ENCODE measurements at places on chromosomes 12 and 14.

- DNase-seq, result no peak
These were observed 47.3 kb upstream of the TMED10 start for GRCh38 chr14:75223664-75224154.

DNA sequence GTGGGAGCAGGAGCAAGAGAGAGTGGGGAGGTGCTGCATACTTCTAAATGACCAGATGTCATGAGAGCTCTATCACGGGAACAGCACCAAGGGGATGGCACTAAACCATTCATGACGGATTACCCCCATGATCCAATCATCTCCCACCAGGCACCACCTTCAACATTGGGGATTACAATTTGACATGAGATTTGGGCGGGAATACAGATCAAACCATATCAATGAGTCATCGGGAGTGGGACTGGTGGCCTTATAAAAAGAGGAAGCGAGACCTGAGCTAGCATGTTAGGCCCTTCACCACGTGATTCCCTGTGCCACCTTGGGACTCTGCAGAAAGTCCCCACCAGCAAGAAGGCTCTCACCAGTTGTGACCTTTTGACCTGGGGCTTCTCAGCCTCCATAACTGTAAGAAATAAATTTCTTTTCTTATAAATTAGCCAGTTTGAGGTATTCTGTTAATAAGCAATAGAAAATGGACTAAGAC, 28.7 kb downstream of the COX8C start:
- DNase-seq, result no peak

DNA sequence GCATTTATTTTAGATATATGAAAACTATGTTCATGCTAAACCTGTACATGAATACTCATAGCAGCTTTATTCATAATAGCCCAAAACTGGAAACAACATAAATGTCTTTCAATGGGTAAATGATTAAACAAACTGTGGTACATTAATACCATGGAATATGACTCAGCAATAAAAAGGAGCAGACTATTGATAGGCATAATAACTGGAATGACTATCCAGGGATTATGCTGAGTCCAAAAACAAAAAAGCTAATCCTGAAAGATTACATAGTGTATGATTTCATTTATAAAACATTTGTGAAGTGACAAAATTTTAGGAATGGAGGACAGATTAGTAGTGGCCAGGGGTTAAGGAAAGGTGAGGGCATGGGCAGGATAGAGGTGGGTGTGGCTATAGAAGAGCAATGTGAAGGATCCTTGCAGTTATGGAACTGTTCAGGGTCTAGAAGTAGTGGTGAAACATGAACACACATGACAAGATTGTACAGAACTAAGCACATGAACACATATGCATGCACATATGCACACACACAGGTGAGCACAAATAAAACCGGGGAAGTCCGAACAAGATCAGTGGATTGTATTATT, 61.1 kb upstream of the CDKN3 start:
- no peak for DNase-seq

DNA sequence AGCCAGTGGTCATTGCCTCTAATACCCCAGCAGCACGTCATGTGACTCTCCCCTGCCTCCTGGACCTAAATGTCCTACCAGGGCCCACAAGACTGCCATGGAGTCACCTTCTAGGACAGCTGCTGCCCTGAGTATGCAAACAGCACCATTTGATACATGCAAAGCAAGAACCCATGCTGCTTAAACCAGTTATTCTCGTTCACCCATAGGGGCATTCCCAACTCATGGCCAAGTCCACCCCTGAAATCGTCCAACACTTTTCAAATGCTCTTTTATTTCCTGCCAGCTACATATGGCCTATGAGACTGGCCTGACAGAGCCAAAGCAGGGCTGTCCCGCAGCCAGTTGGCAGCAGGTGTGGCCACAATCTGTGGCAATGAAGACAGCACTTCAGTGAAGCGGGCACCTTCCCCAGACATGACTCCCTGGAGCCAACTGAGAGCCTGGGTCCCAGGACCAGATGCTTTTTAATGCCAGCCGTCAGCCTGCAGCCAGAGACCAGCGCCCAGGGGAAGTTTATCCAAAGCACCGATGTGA, 99.9 kb downstream of the BCAT1 start:
- DNase-seq, result no peak

GRCh38 chr14:76196980-76197695, 45.4 kb downstream of the GPATCH2L start:
- DNase-seq, result no peak

DNA sequence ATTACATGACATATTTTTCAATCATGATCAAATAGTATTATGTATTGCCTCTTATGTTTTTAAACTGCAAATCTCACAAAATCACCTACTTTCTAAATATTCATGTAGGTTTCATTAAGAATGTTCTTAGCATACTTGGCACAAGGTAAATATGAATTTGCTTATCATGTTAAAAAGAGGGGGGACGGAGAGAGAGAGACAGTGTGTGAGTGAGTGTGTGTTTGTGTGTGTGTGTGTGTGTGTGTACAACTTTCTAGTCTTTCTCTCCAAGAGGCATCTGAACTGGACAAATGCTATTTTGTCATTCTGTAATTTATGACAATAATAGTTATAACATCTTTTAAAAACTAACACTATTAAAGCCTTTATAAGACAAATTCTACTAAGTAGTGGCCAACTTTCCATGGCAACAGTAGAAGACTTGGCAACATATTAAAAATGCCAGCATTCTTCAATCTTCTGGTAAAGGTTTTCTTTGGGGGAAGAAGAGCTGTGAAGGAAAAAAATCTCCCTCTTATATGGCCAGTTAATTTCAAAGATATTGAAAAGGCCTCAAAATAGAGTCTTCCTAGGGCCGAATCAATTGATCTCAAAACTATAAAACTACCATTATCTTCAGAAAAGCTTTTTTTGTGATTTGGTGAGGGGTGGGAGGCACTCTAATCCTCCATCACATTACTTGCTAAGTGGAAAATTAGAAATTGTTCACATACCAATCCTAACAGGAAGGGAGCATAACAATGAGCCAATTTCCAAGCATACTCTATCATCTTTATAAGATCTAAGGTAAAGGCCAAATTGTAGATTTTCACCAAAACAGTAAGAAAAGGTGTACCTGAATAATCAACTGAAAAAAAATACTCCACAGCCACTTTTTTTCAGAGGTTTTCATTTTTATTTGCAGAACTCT, 28.2 kb downstream of the CDK17 start:
- no peak for DNase-seq

- DNase-seq, result no peak
These were observed 30.0 kb downstream of the SLC38A2 start for GRCh38 chr12:46342562-46343033.

DNA sequence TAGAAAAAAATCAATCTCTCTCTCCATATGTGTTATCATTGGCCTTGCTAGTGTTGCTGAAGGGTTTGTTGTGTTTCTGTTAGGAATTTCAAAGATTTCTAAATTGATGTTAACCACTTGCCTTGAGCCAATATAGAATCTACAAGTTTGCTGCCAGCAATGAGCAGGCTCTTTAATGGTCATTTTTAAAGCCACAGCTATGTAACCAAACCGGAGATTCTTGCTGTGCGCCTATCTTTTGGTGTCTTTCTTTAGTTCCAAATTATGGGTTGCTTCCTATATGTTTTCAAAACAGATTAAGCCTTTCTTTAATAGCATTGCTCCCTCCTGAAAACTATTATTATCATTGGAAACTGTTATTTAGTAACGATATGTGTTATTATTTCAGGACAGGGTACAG, 545.7 kb downstream of the DIO2 start:
- DNase-seq, result no peak

- peak; percentile 69 for DNase-seq
These were observed 109.4 kb upstream of the HIF1A start for GRCh38 chr14:61585598-61586543.

DNA sequence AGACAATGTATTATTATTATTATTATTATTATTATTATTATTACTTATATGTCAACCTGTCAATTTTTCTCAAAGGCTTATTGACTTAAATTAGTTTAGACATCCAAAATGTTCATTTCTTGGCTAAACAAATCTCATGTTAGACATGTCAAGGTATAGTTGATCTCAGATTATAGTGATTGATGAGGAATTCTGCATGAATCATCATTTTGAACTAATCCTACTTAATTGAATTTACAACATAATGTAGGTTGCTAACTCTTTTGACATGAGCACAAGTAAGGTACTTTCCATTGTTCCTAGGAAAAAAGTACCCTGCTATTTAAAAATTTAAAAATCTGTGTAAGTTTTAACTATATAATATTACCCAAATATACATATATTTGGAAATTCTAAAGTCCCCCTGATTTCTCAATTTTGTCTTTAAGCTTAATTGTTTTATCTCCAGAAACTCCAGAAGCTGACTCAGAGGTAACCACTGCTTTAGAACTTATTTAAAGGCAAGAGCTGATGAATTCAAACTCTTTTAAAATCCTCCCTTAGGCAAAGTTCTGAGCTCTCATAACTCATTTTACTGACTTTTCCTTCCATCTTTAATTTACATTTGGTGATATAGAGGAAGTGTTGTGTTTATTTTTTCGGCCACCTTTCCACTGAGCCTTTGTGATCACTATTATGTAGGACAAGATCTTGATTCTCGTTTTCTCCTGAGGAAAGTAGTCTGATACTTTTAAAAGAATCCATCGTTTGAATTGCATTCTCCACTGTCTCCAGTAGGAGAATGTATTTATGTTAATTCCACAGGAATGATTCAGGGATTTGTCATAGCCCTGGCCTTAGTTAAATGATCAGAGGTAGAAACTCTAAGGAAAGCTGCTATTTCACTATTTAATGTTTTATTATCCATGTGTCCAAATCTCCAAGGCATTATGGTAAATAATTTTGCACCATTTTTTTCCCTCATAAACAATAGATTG, 1304.5 kb downstream of the AACS start:
- no peak for DNase-seq

DNA sequence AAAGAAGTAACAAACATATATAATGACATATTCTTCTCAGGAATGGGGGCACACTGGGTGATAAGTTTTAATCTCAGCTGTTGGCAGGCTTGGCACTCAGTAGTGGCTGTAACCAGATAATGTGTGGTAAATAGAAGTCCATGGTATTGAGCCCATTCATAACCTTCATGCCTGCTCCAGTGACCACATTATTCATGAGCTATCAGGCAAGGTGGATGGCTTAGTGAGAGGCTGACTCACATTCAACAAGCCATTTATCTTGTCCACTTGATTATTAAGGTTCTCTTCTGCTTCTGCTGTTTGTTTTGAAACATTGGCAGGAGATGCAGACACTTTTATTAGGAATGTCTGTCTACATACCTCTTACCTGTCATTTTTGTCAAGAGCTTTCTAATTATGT, 950.4 kb upstream of the LRFN5 start:
- DNase-seq, result no peak

DNA sequence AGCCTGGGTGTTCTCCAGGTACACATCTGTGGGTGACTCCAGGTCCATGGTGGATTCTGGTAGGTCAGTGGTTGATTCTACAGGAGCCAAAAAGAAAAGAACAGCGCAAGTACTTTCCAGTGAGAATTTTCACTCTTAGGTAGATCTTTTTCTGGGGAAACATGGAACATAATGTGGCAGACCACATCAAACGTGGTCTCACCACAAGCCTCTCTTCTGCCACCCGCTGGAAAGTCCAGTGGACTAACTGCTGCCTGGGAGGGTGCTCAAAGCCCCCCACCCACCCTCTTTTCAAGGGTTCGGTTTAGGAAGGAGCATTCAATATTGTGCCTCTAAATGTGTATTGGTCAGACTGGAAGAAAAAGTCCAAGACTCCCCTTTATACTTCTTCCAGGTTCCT, 36.1 kb upstream of the PRB2 start:
- no peak for DNase-seq

DNA sequence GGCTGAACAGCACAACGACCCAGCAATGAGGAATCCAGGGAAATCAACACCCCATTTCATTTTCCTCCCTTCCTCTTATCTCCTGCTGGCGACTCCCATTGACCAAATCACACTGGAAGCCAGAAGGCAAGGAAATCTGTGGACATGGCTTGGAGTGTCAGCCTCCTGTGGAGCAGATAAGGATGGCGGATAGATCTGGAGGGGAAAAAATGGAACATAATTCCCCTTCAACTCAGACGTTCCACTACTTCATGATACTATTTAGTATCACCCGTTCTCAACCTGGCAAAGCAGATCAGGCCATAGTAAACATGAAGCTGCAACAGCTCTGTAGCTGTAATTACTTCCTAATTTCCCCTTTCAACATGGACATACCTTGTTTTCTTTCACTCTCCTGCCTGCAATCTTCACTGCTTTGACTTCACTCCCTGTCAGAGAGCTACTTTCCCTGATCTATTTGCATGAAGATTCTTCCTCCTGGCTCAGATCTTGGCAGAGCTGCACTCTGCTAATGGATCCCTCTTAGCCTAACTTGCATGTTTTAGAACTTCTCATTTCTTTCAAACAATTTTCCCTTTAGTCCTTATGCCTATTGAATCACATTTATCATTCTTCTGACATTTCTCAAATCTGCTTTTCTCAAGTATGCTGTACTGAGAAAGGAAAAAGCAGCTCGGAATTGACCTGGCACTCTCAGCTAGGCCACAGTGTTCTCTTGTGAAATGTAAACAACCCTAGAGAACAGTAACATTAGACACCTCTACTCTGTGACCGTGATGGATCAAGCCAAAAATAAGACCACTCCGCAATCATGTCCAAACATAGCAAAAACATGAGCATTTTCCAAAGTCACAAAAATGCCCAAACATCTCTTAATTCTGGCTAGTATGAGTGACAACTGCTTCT, 135.1 kb downstream of the ETNK1 start:
- no peak for DNase-seq

GRCh38 chr14:61736751-61737150, 25.5 kb upstream of the SNAPC1 start:
- no peak for DNase-seq

GRCh38 chr12:12185414-12185813, 81.4 kb downstream of the LRP6 start:
- no peak for DNase-seq

- no peak for DNase-seq
These were observed 9.8 kb upstream of the GNPNAT1 start for GRCh38 chr14:52801014-52801712.

GRCh38 chr14:71264260-71264659, 357.0 kb downstream of the PCNX1 start:
- no peak for DNase-seq

GRCh38 chr12:102480406-102480805, at the start of gene IGF1:
TSS of gene IGF1 (minus strand) at chr12:102480563. CDS start at chr12:102480381, 182 bp downstream.
- no peak for DNase-seq

- DNase-seq, result no peak
These were observed 83.6 kb downstream of the KSR2 start for GRCh38 chr12:117885211-117885610.

- peak; percentile 72 for DNase-seq
These were observed at the start of gene SIX4 for GRCh38 chr14:60723907-60724618. TSS of gene SIX4 (minus strand) at chr14:60724351. CDS start at chr14:60724074, 277 bp downstream.

DNA sequence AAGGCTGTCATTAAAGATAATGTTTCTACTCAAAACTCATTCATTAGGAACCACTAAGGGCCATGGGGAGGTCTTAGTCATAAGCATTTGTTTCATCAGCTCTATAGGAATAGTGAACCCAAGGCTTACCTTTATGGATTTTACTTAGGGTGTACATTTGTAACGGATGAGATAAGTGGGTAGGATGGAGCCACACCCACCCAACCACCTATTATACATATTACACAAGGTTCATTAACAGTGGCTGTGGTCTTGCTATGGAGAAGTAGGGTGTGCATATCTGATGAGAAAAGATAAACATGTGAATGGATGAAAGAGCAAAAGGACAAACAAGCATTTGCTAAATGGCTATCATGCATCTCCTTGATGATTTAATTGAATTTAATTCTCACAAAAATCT, 39.6 kb upstream of the ITPR2 start:
- no peak for DNase-seq

Measured in uterus (tissue), 4 donors.